ENCODE measurements at places on chromosomes 16 and 17. TPM values are rescaled to one million over a fixed set of nuclear protein-coding genes. Genes with fewer than 3 reads are reported as not detected.

The CMTR2 gene
- 36.2 TPM for total RNA-seq

The HOXB6 gene
- 27.9 TPM for total RNA-seq

The NHLRC4 gene
- total RNA-seq = not detected

The MINK1 gene
- total RNA-seq = 190 TPM

The KRTAP3-2 gene
- not detected for total RNA-seq

The PSMC3IP gene
- 13.4 TPM for total RNA-seq

The EME1 gene
- 18.2 TPM for total RNA-seq

The KRTAP2-3 gene
- 0.57 TPM for total RNA-seq

The CD300E gene
- total RNA-seq = not detected

DNA sequence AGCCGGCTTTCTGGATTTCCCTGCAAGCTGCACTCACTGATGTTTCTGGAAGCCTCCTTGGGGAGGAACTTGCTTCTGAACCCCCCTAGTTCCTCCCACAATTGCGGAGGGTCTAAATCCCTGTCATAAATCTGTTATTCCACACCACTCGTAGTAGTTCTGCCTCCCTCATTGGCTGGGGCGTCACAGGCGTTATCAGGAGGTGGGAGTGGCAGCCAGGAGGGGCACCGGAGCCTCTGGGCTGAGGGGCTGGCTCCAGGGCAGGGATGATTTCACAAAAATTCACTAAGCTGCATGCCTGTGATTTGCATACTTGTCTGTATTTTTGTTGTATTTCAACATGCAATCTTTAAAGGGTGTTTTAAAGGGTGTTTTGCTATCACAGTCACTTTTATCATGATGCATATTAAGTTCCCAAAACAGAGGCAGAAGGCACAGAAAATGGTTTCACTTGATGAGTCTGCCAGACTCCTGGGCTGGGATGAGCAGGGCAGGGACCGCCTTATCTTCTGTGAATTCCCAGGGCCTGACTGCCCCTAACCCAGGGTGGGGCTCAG lies 176.2 kb upstream of the FOXF1 start:
- peaks cover 85% of the 10 kb centered on the region for H3K27me3 ChIP-seq
- DNase-seq = no peak
- no peaks in the 10 kb centered on the region for H3K36me3 ChIP-seq
- no peak overlapping the region for H3K27ac ChIP-seq

GRCh38 chr17:35496451-35497290 lies 40.8 kb downstream of the SLFN12L start:
- H3K4me1 ChIP-seq = no peaks in the 10 kb centered on the region
- H3K4me3 ChIP-seq = no peak overlapping the region
- H3K36me3 ChIP-seq = no peaks in the 10 kb centered on the region
- H3K27me3 ChIP-seq = peaks cover 69% of the 10 kb centered on the region
- no peak for DNase-seq

GRCh38 chr16:48003206-48003907 lies 152.4 kb downstream of the ABCC12 start:
- DNase-seq = no peak
- H3K27me3 ChIP-seq = no peaks in the 10 kb centered on the region
- H3K36me3 ChIP-seq = no peaks in the 10 kb centered on the region
- no peaks in the 10 kb centered on the region for H3K4me1 ChIP-seq
- no peak overlapping the region for H3K27ac ChIP-seq

- no peaks in the 10 kb centered on the region for H3K36me3 ChIP-seq
- H3K4me1 ChIP-seq = no peaks in the 10 kb centered on the region
- H3K27me3 ChIP-seq = peaks cover 9% of the 10 kb centered on the region
- H3K4me3 ChIP-seq = no peak overlapping the region
Observed at GRCh38 chr17:46983782-46984181, 4.7 kb upstream of the RPRML start.

DNA sequence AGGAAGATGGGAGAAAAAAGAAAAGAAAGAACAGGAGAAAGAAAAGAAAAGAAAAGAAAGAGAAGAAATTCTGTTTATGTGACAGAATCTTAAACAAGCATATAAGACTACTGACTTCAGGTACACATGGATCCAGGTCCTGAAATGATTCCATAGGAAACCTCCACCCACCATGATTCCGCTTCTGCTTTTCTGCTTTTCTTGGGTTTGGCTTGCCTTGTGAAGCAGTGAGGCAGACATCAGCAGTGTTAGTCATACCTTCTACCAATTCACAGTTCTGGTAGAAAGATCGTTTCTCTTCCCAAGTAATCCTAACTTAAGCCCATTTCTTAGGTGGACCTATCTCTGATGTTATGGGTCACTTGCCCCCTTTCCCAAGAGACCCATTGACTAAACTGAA lies 660.1 kb upstream of the RBFOX1 start:
- peaks cover 26% of the 10 kb centered on the region for H3K27me3 ChIP-seq
- H3K36me3 ChIP-seq = no peaks in the 10 kb centered on the region
- no peak for DNase-seq
- H3K4me3 ChIP-seq = no peak overlapping the region
- H3K27ac ChIP-seq = no peak overlapping the region
- no peaks in the 10 kb centered on the region for H3K4me1 ChIP-seq

- no peak overlapping the region for H3K4me3 ChIP-seq
- H3K36me3 ChIP-seq = no peaks in the 10 kb centered on the region
- H3K27me3 ChIP-seq = peaks cover 16% of the 10 kb centered on the region
- no peaks in the 10 kb centered on the region for H3K4me1 ChIP-seq
- no peak for DNase-seq
Observed at GRCh38 chr16:9566099-9566498, 474.7 kb downstream of the HAPSTR1 start.

GRCh38 chr17:62405451-62405850 lies 18.2 kb upstream of the METTL2A start:
- no peaks in the 10 kb centered on the region for H3K4me1 ChIP-seq
- DNase-seq = no peak

DNA sequence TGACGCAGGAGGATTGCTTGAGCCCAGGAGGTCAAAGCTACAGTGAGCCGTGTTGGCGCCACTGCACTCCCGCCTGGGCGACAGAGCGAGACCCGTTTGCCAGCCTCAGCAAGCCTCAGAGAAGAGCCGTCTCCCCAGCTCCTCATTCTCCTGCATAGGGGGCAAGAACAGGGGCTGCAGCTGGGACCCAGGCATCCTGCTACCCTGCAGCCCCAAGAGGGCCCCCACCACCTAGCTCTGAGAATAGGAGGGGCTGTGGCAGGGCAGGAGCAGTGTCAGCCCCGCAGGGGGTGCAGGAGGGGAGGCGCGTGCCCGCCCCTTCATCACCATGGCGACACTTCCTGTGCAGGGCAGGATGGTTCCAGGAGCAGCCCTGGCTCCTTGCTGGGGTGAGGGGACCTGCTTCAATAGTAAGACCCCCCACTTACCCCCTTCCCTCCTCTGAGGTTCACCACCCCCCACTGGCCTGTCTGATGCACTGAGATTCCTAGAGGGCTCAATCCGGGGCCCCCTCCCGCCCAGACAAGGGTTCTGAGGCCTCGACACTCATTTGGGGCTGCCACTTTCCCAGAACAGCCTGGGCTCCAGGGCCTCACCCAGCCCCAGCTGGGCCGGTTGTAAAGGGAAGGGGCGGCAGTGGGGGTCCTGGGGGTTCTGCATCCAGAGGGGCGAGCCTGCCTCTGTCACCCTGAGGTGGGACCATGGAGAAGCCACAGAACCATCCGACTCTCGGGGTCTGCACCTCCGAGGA lies 20.2 kb downstream of the VASN start:
- peaks cover 28% of the 10 kb centered on the region for H3K4me1 ChIP-seq
- no peak overlapping the region for H3K27ac ChIP-seq
- no peak for DNase-seq
- H3K4me3 ChIP-seq = no peak overlapping the region
- H3K36me3 ChIP-seq = no peaks in the 10 kb centered on the region

GRCh38 chr16:58492066-58492465 lies 7.9 kb upstream of the NDRG4 start:
- DNase-seq = no peak
- no peak overlapping the region for H3K27ac ChIP-seq
- no peaks in the 10 kb centered on the region for H3K4me1 ChIP-seq
- H3K36me3 ChIP-seq = no peaks in the 10 kb centered on the region

DNA sequence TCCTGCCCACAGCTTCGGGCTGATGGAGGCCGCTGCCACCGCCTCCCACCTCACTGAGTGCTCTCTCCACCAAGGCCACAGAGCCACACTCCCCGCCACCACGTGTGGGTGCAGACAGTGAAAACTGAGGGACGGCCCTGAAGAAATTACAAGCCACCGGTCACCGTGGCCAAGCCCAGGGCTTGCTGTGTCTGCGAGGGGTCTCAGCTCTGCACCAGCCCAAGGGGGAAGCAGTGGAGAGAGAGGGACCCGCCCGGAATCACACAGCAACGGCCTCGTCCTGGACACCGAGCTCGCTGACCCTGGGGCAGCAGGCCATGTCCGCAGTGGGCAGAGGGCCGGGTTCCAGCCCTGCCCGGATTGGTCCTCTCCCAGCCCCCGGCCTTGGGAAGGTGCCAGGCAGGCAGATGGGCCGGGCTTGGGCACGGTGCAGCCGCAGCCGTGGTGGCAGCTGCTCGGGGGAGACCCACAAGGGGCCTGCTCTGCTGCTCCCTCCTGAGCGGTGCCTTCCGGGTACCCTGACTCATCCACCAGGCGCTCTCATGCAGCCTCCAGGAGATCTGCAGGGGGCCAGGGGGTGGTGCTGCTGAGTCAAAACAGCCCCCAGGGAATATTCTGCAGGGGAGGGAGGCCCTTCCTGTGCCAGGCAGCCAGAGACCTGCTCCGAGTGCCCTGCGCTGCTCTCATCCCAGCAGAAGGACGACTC lies 52.0 kb downstream of the CBFA2T3 start:
- no peak overlapping the region for H3K27ac ChIP-seq
- no peaks in the 10 kb centered on the region for H3K27me3 ChIP-seq
- peak overlapping the region; percentile 33 for H3K4me3 ChIP-seq
- H3K36me3 ChIP-seq = no peaks in the 10 kb centered on the region

DNA sequence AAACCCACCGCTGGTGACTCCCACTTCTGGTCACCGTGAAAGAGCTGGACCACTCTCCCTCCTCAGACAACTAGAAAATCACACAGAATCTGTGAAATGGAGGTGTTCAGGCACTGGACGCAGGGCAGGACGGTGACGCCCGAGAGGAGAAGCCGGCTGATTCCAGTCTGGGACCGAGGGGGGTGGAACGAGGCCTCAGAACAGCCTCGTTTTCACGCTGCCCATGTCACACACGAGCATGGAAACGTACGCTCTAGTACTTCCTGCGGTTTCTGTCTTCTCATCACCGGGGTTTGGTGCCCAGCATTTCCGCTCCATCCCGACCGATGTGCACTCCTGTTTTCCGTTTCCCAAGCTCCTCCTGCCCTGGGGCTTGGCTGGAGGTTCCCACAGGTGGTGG lies 101.8 kb upstream of the METRNL start:
- H3K27ac ChIP-seq = no peak overlapping the region
- no peaks in the 10 kb centered on the region for H3K36me3 ChIP-seq
- no peaks in the 10 kb centered on the region for H3K4me1 ChIP-seq
- H3K4me3 ChIP-seq = no peak overlapping the region
- no peak for DNase-seq
- no peaks in the 10 kb centered on the region for H3K27me3 ChIP-seq

GRCh38 chr16:72665701-72666100 lies 382.2 kb downstream of the ZFHX3 start:
- H3K27me3 ChIP-seq = no peaks in the 10 kb centered on the region
- no peaks in the 10 kb centered on the region for H3K36me3 ChIP-seq
- no peak overlapping the region for H3K27ac ChIP-seq
- peaks cover 15% of the 10 kb centered on the region for H3K4me1 ChIP-seq

GRCh38 chr16:13426269-13426668 lies 493.7 kb upstream of the ERCC4 start:
- H3K4me1 ChIP-seq = no peaks in the 10 kb centered on the region
- H3K36me3 ChIP-seq = no peaks in the 10 kb centered on the region
- DNase-seq = no peak
- H3K27me3 ChIP-seq = no peaks in the 10 kb centered on the region
- no peak overlapping the region for H3K27ac ChIP-seq

GRCh38 chr16:72220875-72221629 lies 49.1 kb upstream of the PMFBP1 start:
- H3K27ac ChIP-seq = no peak overlapping the region
- H3K4me1 ChIP-seq = no peaks in the 10 kb centered on the region
- no peak overlapping the region for H3K4me3 ChIP-seq
- peaks cover 76% of the 10 kb centered on the region for H3K27me3 ChIP-seq
- H3K36me3 ChIP-seq = no peaks in the 10 kb centered on the region

DNA sequence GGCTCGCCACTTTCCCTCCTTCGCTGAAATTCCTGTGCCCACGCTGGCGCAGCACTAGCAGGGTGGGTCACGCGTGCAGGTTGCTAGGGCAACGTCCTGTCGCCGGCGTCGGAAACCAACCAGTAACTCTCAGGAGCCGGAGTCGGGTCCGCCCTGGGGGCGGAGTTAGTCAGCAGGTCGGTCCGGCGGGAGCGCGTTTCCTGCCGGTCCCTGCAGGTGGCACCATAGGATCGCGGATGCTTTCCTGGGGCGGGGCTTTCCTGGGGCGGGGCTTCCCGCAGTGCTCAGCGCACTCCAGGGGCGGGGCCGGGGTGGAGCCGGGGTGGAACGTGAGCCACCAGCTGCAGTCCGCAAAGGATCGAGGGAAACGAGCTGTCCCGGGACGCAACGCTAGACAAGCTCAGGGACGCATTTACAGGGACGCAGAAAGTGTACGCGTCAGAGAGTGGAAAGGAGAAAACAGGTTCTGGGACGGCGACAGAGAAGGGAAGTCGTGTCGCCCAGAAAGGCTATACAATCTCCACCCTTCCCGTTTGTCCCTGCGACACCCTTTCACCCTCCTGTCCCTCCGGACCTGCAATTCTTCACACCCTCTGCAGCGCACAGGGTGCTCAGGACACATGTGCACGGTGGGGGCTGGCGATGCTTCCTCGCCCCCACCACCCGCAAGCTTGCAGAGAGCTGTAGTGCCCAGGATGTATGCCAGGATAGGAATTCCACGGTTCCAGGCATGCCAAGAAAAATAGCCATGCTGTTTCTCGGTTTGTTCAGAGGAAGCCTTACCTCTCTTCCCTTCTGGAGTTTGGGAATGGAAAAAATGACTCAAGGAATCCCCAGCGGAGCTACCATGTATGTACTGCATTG lies 12.3 kb downstream of the COPZ2 start:
- peaks cover 27% of the 10 kb centered on the region for H3K4me1 ChIP-seq
- DNase-seq = peak; percentile 91
- peak overlapping the region; percentile 84 for H3K27ac ChIP-seq
- no peaks in the 10 kb centered on the region for H3K27me3 ChIP-seq
- H3K36me3 ChIP-seq = no peaks in the 10 kb centered on the region
- peak overlapping the region; percentile 68 for H3K4me3 ChIP-seq

Measured in PC-9 (cell line).